ENCODE measurements at places on chromosomes 16 and 17.

- no peak for DNase-seq
Measured at GRCh38 chr16:83366228-83366627, 441.6 kb upstream of the HSBP1 start.

DNA sequence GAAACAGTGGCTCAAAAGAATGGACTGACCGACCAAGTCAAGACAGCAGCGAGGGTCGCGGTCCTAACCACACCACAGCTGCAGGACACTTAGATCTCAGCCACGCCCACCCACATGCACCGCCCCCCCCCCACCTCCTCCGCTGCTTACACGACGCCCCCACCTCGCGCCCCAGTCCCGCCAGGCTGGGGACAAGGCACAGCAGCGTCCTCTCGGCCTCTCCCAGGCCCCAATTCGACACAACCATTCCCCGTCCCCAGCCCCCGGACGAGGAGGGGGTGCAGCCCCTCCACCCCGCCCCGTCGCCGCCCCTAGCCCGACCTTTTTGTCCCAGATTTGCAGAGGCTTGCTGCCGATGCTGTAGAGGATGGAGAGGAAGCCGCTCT is 477 bp downstream of the CFAP20 start:
- no peak for DNase-seq

DNA sequence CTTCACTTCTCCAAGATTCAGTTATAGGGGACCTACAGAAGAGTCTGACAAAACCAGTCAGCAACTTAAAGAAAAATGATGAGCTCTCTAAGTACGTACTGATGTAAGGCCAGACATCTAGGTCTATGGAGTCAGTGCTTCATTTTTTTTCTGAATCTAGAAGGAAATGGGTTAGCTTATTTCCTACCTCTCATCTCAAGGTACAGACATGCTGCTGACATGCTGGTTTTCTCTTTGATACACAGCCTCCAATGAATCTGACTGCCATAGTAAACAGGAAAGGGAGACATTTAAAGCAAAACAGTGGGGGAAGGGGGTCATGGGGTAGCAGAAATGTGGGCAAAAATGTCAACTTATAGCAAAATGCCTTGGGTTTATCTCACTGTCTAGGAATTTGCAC is 16.4 kb downstream of the CDR2 start:
- no peak for DNase-seq

DNA sequence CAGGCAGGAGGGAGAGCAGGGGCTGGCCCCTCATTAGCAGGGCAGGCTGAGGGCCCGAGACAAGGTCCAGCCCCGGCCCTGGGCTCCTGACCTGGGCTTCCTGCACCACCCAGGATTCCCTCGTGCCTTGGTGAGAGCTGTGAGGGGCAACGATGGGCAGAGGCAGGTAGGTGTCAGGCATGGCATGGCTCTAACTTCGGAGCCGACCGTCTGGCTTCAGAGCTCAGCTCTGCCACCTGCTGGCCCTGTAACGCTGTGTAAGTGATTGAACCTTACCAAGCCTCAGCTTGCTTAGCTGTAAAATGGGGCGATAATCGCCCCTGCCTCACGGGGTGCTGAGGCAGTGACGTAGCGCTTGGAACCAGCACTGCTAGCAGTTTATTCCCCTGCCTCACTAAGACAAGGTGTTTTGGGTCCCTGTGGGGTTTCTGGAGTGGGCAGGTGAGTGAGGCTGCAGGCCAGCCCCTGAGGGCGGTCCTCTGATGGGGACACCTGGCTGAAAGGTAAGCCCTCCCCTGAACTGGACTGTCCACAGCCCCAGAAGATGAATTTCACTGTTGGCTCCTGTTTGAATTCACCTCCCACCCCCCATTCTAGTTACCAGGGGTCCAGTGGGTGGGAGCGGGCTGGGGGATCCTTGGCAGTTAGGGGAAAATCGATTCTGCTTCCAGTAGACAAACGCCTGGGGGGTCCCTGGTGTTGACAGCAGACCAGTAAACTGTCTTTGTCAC is 184.8 kb upstream of the GSE1 start:
- DNase-seq = peak; percentile 26

GRCh38 chr17:72219824-72220493 is 99.1 kb downstream of the SOX9 start:
- DNase-seq = no peak

GRCh38 chr16:83343935-83344366 is 463.8 kb upstream of the HSBP1 start:
- DNase-seq = no peak

DNA sequence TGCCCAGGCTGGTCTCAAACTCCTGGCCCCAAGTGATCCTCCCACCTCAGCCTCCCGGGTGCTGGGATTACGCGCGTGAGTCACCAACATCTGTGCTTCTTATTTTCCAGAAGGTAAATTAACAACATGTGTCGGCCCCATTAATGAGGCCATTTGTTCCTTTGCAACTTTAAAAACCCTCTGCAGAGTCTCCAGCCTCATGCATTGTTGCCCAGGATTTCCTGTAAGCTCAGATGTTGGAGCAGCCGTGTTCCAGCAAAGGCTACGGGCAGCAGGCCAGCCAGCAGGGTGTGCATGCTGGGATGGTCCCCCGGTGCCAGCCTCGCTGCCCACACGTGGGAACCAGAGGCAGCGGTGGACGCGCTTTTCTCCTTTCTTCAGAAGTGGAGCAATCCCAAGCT is 19.1 kb upstream of the HEXD start:
- DNase-seq = no peak

DNA sequence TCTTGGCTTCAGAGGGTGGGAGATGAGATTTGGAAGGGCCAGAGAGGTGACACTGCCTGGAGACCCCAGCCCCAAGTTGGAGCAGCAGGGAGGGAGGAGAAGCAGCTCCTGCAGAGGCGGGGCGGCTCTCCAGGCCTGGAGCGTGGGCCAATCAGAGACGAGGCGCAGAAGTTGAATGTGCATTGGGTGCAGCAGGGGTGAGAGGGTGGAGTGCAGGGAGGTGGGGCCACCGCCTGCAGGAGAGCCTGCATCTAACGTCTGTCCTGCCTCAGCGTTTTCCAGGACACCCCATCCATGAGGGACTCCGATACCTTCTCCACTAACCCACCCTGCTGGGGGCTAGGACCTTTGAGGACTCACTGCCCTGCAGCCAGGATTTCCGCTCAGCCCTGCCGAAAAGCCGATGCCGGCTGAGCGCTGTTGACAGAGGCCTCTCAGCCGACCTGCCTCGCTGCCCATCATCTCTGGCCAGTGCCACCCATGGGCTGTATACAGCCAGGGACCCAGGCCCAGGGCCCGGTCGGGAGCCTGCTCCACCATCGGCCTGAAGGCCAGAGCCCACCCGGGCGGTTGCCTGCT is 146.2 kb downstream of the ENGASE start:
- no peak for DNase-seq

- no peak for DNase-seq
Measured at GRCh38 chr16:69566981-69567680, 1.4 kb downstream of the NFAT5 start.

DNA sequence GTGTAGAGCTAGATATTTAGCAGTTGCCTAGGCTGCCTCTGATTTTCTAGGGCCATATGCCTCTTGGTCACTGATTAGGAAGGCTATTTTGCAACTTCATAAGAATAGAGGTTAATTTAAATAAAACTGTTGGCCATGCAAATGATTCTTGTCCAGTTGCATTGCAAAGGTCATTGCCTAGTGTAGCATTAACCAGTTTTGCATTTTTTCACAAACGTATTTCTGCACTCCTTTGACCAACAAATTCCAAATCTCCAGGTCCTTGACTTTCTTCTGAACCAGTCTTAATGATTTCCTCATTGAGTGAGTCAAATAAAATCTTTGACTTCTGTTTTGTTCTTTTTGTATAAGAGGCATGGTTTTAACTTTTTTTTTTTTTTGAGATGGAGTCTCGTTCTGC is 33.5 kb downstream of the ERCC4 start:
- no peak for DNase-seq

- DNase-seq = no peak
Measured at GRCh38 chr17:16944334-16945135, 27.4 kb downstream of the TNFRSF13B start.

GRCh38 chr16:68382296-68382718 is 66.0 kb downstream of the SMPD3 start:
- DNase-seq = no peak

Data from stimulated activated CD8-positive, alpha-beta memory T cell treated with anti-CD3 and anti-CD28 coated beads, Interleukin-15, amount 100 ng/mL, for 1 hour (primary cell).